ENCODE measurements at places on chromosomes 7 and 10.

DNA sequence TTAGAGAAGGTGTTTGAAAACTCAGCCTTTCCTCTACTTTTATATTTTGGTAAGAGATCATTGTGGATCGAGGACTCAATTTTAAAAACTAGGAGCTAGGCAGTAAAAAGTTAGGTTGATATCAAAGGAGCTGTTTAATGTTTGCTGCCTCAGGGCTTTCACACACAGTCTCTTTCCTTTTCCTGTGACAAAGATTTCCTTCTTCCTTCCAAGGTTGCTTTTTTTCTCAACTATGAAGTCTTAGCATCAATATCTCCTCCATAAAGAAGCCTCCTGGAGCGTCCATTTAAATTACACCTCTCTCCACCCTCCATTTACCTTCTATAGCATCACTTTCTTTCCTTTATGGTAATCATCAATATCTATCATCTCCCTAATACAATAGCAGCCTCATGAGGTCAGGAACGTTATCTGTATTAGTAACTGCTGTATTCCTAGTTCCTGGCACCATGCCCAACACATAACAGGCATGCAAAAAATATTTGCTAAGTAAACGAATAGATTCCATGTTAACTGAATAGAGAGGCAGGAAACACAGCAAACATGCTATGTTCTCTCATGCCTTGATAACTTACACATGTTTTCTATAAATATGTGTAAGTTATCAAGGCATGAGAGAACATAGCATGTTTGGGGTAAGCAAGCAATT, 48.5 kb downstream of the GNAT3 start:
- DNase-seq, result no peak

- DNase-seq, result no peak
Observed at GRCh38 chr7:94997547-94997946, 90.2 kb downstream of the PPP1R9A start.

GRCh38 chr7:133797818-133798520, 329.2 kb upstream of the LRGUK start:
- no peak for DNase-seq

- peak; percentile 49 for DNase-seq
Observed at GRCh38 chr10:30784897-30785605, 155.5 kb upstream of the LYZL2 start.

DNA sequence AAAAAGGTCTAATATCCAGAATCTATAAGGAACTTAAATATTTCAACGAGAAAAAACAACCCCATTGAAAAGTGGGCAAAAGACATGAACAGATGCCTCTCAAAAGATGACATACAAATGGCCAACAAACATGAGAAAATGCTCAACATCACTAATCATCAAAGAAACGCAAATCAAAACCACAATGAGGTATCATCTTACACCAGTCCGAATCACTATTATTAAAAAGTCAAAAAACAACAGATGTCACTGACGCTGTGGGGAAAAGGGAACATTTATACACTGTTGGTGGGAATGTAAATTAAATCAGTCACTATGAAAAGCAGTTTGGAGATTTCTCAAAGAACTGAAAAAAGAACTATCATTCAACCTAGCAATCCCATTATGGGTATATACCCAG, 6.0 kb downstream of the VWDE start:
- no peak for DNase-seq

DNA sequence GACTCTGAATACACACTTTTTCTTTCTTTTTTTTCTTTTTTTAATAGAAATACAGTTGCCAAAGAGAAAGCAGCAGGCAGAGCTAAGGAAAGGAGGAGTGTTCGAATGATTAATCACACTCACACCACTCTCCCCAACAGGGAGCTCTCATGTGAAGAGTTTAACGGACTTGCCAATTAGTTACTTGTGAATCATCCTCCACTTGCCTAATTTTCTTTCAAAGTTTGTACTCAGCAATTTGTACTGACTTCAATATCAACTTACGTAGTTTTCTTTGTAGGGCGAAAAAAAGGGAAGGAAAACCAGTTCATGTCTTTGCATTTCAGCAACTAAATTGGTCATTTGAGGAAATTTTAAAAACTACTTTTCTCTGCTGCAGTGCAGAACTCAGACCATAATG, 109.2 kb downstream of the PIP4K2A start:
- DNase-seq, result peak; percentile 67

DNA sequence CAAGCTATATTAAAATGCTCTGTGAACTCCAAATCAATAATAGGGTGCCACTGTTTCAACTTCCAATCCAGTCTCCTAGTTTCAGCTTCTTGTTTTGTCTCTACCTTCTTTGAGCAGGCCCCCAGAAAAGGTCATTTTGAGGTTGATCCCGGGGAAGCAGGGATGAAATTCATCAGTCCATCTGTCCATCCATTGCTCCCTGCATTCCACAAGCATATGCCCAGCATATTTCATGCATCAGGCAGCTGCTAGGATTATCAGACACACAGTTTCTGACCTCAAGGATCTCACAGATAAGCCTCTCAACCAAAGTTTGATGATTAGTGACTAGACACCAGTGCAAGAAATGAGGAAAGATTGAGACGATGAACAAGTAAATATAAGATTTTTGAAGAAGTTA, 186.6 kb upstream of the PDE1C start:
- no peak for DNase-seq

GRCh38 chr7:137601642-137602041, 245.1 kb downstream of the DGKI start:
- DNase-seq, result no peak

- DNase-seq, result no peak
Observed at GRCh38 chr7:137080516-137081203, 212.2 kb downstream of the CHRM2 start.

DNA sequence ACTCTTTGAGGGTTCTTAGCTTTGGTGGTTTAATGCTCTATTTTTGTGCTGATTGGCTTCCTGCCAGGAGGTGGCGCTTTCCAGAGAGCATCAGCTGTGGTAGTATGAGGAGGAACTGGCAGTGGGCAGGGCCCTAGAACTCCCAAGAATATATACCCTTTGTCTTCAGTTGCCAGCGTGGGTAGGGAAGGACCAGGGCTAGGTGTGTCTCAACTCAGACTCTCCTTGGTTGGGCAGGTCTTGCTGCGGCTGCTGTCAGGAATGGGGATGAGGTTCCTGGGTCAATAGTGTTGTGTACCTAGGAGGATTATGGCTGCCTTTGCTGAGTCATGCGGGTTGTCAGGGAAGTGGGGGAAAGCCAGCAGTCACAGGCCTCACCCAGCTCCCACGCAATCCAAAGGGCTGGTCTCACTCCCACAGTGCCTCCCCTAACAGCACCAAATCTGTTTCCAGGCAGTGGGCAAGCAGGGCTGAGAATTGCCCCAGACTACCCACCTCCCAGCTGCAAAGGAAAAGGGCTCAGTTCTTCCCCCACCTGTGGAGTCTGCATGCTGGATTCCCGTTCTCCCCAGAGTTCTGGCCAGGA, 191.5 kb downstream of the PHTF2 start:
- peak; percentile 29 for DNase-seq

DNA sequence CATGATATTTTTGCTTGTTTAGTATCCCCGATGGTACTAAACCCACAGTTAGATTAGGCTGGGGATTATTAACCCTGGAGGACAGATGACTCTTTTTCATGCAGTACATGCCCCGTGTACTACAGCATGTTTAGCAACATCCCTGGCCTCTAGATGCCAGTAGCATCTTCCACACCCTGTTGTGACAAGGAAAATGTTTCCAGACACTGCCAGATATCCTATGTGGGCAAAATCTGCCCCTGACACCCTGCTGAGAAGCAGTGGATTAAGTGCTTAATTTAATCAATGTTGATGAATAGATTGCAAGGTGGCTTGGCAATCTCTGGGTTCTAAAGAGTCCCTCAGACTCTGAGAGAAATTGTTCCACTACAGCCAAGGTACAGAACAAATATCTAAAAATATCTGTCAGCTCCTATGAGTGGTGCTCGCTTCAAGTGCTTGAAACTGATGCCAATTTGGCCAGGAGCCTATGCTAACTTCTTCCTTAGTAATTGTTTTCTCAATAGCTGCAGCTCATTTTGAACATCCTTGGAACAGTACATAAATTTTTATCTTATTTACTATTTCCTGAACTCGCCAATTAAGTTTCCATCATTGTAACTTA, 247.0 kb downstream of the SORCS1 start:
- DNase-seq, result no peak

GRCh38 chr10:60384011-60384410, 5.7 kb downstream of the ANK3 start:
- no peak for DNase-seq

- DNase-seq, result no peak
Observed at GRCh38 chr10:34254596-34254995, 560.5 kb downstream of the PARD3 start.

DNA sequence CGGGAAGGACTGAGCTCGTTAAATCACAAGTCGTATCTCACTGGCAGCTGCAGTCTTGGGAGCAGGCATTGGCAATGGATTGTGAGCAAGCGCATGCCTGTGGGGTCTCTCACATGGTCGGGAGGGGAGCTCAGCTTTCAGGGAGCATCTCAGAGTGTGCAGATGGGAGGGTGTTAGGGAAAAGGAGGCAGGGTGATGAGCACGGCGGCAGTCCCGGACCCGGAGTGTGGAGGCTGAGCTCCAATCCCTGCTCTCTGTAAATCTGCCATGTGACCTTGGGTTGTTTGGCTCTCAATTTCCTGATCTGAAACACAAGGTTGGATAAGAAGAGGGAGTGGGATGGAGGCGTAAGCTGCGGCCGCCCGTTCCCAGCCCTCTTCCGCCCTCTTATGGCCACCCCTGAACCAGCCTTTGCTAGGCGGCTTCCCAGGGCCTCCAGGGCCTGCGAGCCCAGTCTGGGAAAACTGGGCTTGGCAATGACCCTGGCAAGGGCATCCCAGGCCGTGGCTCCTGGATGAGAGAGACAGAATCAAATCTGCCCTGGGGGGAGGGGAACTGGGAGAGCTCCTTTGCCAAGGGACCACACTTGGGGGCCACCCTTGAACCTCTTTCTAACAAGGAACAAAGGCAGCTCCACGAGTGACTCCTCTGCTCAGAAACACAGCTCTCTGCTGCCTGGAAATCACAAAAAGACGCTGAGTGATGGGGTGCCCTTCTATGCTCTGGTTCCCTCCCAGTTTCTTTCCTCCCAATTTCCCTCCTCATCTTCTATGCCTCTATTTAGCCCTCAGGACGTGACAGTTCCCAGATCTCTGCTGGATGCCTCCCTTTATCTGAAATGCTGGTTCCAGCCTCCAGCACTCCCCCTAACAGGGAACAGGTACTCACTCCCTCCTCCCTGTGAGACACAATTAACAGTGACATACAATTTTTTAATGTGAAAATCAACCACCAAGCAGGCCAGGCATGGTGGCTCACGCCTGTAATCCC, 41.7 kb upstream of the LOXL4 start:
- DNase-seq, result peak; percentile 81

DNA sequence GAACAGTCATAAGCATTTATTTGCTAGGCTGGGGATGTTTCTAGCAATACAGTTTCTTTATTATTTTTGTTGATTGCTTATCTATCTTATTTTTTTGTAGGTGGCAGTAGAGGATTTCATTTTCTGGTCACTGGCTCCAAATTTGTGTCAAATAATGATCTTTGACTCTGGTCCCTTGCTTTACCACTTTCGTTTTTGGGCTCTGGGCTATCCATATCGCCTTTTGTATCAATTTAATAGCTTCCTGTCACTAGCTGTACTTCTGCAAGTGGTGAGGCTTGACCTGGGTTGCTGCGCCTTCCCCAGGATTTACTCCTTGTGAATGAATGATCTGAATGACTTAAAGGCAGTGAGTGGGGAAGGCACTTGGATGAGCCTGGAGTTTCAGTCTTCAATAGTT, 48.4 kb downstream of the MDFIC start:
- DNase-seq, result no peak

GRCh38 chr7:141702047-141702567, at the start of gene DENND11:
TSS of gene DENND11 (minus strand) at chr7:141702166. CDS start at chr7:141702153, 13 bp downstream.
- peak; percentile 80 for DNase-seq

DNA sequence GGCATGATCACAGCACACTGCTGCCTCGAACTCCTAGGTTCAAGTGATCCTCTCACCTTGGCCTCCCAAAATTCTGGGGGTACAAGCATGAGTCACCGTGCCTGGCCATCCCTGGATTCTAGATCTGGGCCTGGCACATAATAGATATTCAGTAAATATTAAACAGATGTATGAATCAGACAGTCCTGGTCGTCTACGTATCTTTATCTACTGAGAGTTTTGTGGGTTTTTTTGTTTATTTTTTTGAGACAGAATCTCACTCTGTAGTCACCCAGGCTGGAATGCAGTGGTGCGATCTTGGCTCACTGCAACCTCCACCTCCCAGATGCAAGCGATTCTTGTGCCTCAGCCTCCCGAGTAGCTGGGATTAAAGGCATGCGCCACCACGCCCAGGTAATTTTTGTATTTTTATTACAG, 24.3 kb upstream of the ITGB1 start:
- DNase-seq, result no peak

GRCh38 chr10:93475871-93476270, 6.3 kb downstream of the MYOF start:
- peak; percentile 48 for DNase-seq

DNA sequence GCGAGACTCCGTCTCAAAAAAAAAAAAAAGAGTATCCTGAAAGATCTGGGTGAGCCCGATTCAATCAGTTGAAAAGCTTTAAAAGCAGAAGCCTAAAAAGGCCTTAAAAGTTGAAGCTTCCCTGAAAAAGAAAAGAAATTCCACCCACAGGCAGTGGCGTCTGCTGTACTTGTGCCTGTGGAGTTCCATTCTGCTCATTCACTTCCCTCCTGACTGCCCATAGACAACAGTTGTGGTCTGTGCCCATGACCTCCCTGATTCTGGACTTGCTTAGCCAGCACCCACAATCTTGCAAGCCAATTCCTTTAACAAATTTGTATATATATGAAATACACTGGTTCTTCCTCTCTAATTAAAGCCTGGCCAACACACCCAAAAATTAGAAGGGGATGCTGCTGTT, 141.7 kb downstream of the DLG5 start:
- DNase-seq, result peak; percentile 61

GRCh38 chr7:105084581-105084980, 70.6 kb downstream of the KMT2E start:
- DNase-seq, result no peak

DNA sequence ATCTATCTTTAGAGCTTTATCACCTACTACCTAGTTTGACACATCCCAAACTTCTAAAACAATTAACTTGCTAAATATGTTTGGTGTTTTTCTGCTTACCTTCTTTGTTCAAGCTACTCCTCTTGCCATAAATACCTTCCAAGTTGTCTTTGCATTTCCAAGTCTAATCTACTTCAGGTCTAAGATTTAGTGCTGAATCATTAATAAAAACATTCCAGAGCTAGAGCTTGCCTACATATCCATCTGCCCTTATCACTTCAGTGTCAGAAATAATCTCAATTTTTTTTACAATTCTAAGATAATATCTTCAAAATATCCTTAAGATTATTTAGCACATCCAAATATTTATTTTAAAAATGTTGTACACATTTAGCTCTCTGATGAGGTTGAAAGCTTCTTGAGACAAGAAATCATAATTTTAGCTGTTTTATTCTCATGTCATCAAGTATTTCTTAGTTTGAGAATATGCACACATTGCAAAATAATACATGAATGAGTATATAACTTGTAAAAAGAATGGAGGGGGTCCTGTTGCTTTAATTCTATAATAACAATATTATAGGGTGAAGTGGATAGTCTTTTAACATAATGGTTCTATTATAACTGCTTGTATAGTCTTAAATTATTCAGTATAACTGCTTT, 466.3 kb downstream of the SEMA3D start:
- DNase-seq, result no peak
